ENCODE measurements at places on chromosomes 5 and 9. TPM values are rescaled to one million over a fixed set of nuclear protein-coding genes. Genes with fewer than 3 reads are reported as not detected.

Gene FCN2
- total RNA-seq: not detected

Gene PDE6A
- total RNA-seq: not detected

Gene PCDHB10
- total RNA-seq: 0.66 TPM

Gene MARVELD2
- total RNA-seq: 0.17 TPM

Gene PCDHB11
- total RNA-seq: not detected
